ENCODE measurements at places on chromosomes 12 and 14.

DNA sequence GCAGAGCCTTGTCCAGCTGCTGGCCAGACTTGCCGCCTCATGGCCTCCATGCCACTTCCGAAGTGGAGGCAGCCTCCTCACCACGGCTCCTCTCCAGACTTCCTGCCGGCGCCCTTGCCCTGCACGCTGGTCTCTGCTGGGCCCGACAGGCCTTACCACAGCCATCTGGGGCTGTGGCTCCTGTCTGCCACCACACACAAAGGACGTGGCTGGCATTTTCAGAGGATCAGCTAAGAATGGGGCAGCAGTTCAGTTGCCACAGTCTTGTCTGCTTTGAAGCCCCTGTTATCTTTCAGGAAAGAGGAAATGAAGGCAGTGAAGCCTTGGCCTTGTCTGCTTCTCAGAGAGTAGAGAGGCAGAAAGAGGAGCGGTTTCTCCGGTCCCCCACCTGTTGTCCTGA lies 178.0 kb upstream of the FKBP4 start:
- DNase-seq, result no peak

DNA sequence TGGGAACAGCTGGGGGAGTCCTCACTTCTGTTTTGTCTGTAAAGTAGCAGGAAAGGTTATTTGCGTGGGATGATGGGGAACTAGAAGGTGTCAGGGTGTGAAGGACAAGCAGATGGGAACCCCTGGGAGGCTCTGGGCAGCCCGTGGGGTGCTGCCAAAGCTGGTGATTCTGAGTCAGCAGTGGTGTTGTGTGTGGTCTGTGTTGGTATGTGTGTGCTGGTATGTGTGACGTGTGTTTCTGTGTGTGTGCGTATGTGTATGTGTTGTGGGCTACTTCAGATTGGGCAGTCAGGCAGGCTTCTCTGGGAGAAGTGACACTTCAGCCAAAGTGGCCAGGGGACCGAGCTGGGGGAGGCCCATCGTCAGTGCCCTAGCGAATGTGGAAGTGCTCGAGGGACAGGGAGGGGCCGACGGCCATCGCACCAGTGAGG lies 15.3 kb upstream of the BDKRB2 start:
- peak; percentile 62 for DNase-seq

DNA sequence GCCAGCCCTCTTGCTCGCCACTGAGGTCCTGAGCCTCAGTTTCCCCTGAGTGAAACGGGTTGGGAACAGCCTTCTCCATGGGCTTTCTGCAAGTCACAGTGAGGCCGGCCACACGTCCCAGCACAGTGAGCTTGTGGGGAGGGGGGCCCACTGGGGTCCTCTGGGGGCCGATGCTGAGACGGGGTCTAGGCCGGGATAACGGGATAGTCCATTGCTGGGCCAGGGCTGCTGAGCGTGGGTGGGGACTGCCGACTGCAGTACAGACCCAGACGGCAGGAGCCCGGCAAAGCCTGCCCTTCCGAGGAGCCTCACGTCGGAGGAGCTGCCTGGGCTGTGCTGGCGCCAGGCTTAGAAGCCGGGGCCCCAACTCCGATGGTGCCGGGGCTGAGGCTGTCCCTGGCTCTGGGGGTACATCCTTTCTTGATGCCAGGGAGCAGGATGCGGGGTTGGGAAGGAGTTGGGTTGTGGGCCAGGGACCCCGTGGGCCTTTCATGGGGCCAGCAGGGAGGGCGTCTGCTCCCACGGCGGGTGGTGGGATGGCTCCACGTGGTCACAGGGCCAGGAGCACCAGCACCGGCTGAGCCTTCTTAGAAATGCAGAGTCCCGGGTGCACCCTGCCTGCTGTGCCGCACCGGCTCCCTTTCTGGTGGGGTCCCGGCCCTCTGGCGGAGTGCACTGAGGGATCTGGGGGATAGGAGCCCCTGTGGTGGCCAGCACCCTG lies 24.2 kb downstream of the NOC4L start:
- DNase-seq, result no peak

DNA sequence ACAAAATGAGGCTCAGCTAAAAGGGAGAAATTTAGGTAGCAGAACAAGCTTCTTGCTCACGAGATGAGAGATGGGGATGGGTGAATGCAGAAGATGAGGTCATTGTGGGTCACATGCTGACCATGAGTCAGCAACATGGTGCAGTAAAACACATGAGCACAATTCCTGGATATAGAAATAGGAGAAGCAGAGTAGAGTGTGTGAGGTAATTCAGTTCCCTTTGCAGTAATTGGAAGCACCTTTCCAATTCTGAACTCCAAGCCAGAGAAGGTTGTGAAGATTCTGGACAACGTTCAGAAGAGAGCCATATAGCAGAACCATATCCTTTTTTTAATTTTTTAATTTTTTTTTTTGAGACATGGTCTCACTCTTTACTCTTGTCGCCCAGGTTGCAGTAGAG lies 62.0 kb upstream of the LMNTD1 start:
- peak; percentile 66 for DNase-seq

GRCh38 chr12:123576611-123577010 lies 7.7 kb upstream of the TMED2 start:
- no peak for DNase-seq

DNA sequence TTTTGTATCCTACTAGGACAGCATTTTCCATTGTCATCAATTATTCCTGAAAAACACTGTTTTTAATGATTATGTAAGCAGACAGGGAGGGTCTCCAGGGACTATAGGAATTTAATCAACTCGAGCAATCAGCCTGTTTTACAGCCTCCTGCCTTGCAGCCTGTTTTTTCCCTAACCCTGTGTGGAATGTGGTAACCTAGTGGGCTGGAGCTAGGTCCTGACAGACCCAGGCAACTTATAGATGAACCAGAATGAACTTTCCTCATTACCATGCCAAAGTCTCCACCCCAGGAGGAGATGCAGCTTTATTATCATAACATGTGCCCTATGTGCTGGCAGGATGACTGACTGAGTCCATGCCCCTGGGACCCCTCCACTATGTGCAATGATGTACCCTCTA lies 375.1 kb downstream of the BMP4 start:
- no peak for DNase-seq

DNA sequence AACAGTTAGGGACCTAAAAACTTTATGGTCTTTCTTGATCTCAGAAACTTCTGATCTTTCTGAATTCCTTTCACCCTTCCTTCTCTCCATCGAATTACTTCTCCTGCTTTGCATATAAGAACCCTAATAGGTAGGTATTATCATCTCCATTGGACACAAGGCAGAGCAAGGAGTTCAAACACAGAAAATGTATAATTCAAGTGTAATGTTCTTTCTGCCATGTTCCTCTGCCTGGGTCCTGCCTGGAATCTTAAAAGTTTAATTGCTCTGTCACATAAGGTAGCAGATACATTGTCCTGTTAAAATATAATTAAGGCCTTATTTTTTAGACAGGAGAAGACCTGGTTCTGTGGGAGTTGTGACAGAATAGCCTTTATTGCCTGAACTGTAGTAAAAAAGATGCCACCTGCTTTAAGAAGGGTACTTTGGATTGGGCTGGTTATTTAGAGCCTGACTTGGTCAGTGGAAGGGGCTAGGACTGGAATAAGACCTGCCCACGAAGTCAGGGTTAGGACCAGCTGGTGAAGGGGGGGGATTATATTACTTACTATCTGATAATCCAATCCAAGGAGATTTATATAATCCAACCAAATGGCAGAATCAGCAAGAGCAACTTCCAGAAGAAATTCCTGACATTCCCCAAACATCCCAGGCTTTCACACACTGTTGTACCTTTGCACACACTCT lies 10.4 kb downstream of the G2E3 start:
- peak; percentile 26 for DNase-seq

- peak; percentile 9 for DNase-seq
These were observed 401.3 kb downstream of the DIO2 start for GRCh38 chr14:79809849-79810612.

GRCh38 chr14:91154851-91155625 lies 41.2 kb downstream of the DGLUCY start:
- peak; percentile 73 for DNase-seq

GRCh38 chr12:12901158-12901791 lies 9.9 kb downstream of the GPRC5A start:
- peak; percentile 89 for DNase-seq

DNA sequence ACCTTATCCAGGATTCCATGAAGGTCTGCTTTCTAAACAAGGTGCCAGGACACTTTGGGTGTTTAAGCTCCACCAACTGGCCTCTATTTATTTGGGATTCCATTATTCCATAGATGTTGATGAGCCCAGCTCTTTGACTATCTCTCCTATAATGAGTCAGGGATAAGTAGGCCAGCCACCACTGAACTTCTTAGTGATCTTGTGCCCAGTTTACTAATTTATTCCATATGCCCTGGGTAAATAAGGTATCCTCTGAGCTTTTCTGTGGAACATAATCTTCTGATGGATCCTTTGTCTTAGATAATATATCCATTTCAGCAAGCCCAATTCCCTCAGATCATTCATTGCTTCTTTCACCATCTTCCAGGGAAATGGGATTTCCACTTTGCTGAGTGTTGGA lies 535.0 kb downstream of the FOXG1 start:
- no peak for DNase-seq

- DNase-seq, result no peak
These were observed 77.2 kb downstream of the BTG1 start for GRCh38 chr12:92068459-92068858.

DNA sequence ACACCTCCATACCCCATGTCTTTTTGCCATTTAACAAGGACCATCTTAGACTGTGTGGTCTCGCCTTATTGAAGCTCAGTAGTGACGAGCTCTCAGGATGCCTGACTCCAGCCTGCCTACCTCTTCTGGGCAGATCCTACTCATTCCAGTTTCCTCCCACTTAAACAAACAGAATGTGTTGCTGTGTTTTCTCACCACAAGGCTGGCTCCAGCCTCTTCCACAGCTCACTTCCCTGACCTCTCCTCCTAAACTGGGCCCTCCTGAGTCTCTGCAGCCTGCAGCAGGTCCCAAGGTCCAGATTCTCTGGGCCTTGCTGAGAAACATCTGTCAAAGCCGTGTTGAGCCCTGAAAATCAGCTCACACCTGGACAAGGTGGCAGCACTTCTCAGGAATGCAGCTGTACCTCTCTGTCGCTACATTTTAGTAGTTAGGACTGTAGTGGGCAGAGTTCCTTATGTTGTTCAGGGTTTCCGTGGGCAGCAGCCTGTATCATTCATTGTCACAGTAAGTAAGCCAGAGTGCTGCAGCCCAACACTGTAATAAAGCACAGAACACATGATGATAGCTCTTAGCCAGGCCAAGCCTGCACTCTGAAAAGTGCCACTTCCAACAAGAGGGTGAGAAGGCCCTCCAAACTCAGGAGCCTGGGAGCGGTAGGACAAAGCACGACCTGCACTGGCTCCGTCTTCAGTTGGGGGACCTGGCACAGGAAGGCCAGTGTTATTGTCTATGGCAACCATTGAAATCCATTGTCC lies 68.5 kb downstream of the NKX2-1 start:
- DNase-seq, result no peak

GRCh38 chr14:98227000-98227726 lies 1044.8 kb downstream of the BCL11B start:
- no peak for DNase-seq

- peak; percentile 73 for DNase-seq
These were observed 45.7 kb downstream of the CORO1C start for GRCh38 chr12:108685469-108686260.

DNA sequence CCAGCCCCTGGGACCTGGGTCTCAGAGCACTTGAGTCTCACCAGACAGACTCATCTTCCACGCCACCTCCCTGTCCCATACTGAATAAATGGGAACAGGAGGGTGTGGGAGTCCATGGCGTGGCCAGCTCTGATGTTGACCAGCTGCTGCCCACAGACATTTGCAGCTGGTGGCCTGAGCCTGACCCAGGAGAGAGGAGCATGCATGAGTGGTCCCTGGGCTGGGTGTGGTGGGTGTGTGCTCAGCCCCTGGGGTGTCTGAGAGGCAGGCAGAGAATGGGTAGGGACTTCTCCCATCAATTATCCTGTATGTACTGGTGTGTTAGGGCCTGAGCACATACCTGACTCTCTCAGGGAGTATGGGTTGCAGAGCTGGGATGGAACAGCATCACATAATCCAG lies 49.3 kb downstream of the SLC24A4 start:
- no peak for DNase-seq

DNA sequence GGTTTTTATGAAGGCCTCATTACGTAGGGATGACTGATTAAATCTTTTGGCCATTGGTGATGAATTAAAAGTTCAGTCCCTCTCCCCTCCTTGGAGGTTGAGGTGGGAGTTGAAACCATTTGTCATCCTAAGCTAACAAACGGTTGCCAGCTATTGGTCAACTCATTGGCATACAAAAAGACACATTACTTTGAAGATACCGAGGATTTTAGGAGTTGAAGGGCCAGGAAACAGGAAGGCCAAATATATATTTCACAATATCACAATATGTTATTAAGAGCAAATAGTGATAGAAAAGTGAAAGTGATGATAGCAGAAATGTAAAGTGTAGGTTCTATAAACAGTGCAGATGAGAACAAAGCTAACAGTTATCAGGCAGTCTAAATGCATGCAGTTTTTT lies 24.4 kb downstream of the RCOR1 start:
- no peak for DNase-seq

GRCh38 chr12:52647601-52648000 lies 4.4 kb downstream of the KRT2 start:
- no peak for DNase-seq

DNA sequence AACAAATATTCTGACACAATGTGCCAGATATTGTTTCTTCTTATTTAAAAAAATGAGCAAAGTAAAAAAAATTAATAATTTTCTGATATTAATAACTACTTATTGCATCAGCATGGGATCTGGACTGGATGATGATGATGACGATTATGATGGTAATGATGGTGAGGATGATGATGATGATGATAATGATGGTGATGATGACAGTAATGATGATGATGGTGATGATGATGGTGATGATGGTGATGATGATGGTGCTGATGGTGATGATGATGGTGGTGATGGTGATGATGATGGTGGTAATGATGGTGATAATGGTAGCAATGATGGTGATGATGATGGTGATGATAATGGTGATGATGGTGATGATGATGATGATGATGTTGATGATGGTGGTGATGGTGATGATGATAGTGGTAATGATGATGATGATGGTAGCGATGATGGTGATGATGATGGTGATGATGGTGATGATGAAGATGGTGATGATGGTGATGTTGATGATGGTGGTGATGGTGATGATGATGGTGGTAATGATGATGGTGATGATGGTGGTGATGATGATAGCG lies 94.0 kb downstream of the SRRM4 start:
- no peak for DNase-seq

- DNase-seq, result no peak
These were observed 4.5 kb upstream of the HDAC7 start for GRCh38 chr12:47824198-47824597.

DNA sequence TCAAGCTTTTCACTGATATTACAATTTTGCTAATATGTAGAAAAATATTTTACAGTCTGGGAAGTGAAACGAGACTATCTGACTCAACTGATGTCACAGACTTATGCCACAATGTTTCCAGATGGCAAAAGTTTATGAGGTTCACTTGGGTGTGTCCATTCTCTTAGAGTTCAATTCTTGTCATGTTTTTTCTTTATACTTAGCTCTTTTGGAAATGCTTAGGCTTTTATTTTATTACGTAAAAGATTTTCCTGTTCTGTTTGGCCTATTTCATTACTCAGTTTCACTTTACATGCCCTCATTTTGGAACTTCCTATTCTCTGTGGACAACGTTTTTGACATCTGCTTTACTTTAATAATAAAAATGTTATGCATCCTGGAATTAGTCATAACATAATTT lies 2.1 kb upstream of the PDZRN4 start:
- peak; percentile 29 for DNase-seq

Measured in fibroblast of skin of back (primary cell).